ENCODE measurements at places on chromosomes 2 and 18. TPM values are rescaled to one million over a fixed set of nuclear protein-coding genes. Genes with fewer than 3 reads are reported as not detected.

GCG gene
- total RNA-seq: not detected

ZNF519 gene
- 3.8 TPM for total RNA-seq

GAL3ST2 gene
- total RNA-seq: not detected

ATP8B1 gene
- 21.9 TPM for total RNA-seq

DSG1 gene
- total RNA-seq: not detected

GPR155 gene
- 36.3 TPM for total RNA-seq

TRAF3IP1 gene
- 23.7 TPM for total RNA-seq

FAM117B gene
- 3.4 TPM for total RNA-seq

CNGA3 gene
- 13.7 TPM for total RNA-seq

TMEFF2 gene
- 0.58 TPM for total RNA-seq

GRCh38 chr2:135662088-135662487 lies 79.6 kb upstream of the UBXN4 start:
- DNase-seq: no peak

GRCh38 chr2:176729706-176730569 lies 460.7 kb downstream of the MTX2 start:
- no peak for DNase-seq

DNA sequence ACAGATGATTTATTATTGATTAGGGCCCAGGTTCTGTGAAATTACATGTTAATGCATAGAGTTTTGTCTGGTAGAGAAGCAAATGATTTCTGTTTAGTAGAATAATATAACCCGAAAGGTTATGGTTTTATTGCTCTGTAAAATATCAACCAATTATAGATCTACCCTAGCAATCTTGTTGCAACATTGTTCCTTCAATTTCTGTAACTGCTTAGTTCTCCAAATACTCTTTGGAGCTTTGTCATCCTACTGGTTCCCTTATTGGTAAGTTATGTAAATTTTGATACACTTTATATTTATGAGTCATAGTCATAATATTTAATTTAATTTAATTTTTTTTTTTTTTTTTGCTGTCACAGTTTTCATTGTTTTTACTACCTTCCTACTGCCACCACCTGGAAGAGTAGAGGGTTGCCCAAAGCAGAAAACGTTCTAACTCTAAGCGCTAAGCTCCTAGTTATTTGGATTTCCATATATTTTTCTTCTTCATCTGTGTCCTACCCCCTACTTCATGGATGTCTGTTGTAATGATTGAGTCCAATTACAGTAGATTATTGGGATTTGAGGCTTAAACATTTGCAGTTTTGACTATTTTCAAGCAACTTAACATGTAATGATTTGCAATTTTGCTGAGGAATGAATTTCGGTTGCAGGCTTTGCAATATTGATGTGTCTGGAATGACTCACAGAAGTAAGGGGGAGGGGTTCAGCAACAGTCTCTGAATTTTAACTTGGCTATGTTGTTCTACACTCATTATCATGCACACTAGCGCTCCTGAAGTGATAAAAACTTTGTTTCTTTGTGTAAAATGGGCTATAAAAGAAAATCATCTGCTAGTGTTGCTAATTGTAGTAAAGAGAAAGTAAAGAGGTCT lies 51.1 kb downstream of the NABP1 start:
- DNase-seq: no peak

DNA sequence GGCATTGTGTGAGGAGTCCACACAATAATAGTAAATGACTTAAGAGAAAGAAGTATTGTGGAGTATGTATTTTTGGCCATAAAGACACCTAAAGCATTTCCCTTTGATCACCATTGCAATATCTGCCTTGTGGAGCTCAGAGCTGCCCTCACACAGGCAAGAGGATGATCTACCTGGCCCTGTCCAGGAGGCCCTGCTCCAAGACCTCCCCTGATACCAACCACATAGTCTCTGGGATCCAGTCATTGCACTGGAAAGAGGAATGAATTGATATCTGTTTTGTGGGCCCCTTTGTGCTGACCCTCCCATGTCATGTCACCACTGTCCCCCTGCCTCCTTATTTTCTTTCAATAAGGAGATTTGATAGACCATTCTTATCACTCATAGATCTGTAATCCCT lies 430.6 kb upstream of the TNP1 start:
- DNase-seq: peak; percentile 64

GRCh38 chr2:161416708-161417437 lies 776 bp downstream of the TBR1 start:
- no peak for DNase-seq

DNA sequence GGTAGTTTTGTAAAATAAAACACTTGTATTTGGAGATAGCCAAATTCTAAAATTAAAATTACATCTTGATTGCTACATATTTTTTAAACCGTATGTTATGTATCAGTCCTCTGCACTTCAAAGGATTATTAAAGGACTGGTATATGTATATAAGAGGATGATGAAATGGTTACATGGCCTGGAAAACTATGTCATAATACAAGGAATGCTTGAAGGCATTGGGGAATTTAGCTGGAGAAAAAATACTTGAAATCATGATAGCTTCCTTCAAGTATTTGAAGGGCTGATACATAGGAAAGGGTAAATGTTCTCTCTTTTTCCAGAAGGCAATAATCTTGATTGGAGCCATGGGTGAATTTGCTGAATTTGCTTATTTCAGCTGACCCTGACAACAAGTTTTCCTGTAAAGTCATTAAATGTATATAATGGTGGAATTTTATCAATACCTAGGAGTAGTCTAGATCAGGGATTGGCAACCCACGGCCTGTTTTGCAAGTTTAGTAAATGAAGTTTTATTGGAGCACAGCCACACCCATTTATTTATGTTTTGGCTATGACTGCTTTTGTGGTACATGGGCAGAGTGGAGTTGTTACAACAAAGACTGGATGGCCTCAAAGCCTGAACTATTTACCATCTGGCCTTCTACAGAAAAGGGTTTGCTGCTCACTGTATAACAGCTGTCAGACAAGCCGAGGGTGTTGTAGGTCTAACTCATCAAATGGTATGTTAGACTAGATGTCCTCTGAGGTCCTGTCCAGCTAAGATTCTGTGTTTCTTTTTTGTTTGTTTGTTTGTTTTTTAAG lies 34.4 kb downstream of the ACYP2 start:
- no peak for DNase-seq

GRCh38 chr2:46136953-46137352 lies 160.3 kb upstream of the EPAS1 start:
- no peak for DNase-seq

DNA sequence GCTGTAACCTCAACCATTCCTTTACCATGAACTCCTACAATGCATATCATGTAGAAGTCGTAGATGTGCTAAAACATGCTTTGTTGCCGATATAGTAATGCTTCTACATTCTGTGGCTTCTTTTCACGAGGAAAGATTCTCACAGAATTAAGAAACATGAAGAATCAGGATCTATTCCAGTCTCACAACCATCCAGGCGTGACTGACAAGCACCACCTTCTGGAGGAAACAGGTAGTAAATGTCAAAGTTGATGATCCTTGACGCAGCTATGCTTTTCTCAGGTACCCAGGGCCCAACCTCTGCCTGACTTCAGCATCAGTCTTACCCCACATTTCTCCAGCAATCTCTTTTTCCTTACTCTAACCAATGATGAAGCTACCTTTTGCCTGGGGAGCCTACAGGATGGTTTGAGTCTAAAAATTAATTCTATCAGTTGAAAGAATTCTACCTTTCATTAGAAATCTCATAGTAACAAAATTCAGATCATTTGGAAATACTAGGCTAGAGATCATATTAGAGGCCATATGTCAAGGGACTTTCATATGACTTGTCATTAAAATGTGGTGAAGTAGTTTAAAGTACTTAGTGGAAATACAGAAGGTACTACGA lies 123.3 kb upstream of the RND3 start:
- no peak for DNase-seq

GRCh38 chr18:56165601-56166355 lies 472.6 kb downstream of the TXNL1 start:
- DNase-seq: no peak

DNA sequence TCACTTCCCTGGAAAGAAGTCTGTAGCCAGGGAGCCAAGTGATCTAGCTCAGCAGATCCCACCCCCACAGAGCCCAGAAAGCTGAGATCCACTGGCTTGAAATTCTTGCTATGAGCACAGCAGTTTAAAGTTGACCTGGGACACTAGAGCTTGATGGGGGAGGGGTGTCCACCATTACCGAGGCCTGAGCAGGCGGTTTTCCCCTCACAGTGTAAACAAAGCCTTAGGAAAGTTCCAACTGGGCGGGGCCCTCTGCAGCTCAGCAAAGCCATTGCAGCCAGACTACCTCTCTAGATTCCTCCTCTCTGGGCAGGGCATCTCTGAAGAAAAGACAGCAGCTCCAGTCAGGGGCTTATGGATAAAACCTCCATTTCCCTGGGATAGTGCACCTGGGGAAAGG lies 887.2 kb upstream of the LRATD1 start:
- no peak for DNase-seq

- DNase-seq: no peak
These were observed 3.2 kb downstream of the RAB3GAP1 start for GRCh38 chr2:135055182-135055786.

GRCh38 chr2:189685540-189686229 lies 11.2 kb downstream of the ANKAR start:
- no peak for DNase-seq

DNA sequence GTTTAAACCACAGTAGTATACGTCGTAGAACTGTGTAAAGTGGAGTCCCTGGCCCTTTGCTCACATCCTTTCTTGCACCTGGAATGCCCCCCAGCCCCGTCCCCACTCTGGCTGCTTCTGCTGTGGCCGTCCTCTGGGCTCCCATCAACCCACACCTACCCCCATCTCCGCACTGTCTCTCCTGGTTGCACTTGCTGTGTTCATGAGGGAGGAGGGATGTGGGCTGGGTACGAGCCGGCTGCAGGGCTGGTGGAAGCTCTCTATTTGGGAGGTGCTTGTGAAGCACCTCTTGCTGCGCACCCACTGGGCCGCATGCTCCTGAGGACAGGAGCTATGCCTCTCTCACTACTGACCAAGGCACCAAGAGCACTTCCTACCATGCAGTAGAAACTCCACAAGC lies 5.1 kb downstream of the OR6B3 start:
- no peak for DNase-seq

DNA sequence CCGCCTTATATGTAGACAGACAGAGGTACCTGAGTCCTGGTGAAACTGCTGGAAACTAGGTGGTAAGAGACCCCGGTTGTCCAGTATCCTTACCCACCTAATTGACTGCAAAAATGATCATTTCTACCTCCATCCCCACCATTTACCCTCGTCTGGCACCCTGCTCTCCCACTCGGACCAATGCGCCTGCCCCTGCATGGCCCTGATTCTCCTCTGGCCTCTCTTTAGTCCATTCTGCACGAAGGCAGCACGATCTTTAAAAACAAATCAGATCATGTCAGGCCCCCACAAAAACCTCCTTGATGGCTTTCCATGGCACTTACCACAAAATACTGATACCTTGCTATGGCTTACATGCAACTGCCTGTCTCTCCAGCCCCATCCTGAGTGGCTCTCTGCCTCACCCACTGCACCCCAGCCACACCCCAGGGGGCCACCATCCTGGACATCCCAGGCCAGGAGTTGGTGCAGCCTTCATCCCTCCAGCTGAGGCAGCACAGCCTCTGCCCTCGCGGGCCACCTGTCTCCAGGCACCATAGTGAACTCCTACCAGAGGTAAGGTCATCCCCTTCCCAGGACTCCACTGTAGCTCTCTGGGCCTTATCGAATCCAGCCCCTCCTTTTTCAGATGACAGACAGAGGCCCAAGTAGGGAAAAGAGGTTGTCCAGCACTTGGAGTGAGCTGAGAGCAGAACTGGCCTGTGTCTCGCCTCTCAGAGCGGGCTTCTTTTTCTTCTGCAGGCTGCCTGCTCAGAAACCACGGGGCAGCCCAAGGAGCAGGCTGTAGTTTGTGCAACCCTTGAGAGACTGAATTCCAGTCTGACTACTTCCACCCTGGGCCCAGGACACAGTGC lies 12.3 kb upstream of the CIB4 start:
- DNase-seq: no peak

GRCh38 chr2:143934626-143935481 lies 585.1 kb downstream of the ZEB2 start:
- DNase-seq: no peak

GRCh38 chr2:18435426-18436037 lies 124.9 kb downstream of the RDH14 start:
- DNase-seq: no peak

DNA sequence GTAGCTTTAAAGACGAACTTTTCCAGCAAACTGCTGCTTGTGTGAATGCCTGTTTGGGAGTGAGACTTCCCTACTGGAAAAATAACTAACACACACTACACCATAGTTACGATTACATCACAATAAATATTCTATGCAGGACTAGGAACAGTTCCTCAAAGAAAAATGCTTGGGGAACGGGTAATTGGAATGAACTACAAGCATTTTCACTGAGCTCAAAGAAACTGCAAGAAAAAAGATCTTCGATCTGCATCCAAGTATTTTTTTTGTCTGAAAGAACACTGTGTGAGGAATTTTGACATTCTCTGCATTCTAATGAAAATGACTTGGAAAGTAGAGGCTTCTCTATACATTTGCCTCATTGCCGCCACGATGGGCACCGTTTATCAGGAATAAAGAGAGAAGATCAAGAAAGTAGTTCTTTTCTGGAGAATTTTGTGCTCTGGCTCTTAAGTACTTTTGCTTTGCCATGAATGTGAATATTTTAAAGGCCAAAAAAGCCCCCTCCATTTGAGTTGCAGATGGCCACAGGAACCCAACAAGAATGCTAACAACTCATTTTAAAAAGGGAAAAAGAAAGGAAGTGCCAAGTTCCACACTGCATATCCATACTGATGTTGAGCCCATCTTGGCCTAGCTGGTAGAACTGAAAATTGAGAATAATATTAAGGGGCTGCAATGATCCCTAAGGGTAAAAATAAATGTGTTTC lies 13.6 kb downstream of the LYPD1 start:
- no peak for DNase-seq

DNA sequence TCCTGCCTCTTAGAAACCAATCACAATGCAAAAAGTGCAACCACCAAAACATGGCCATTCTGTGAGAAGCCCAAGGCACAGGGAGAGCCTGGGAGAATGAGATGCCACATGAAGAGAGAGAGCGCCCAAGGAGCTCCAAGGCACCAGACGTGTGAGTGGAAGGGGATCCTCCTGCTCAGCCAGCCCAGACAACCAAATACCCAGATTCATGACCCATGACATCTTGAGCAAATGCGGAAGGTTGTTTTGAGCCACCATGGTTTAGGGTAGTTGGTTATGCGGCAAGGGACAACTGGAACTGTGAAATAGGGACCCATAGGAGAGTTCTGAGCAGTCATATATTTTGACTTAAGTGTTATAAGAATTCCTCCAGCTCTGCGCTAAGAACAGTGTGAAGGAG lies 7.0 kb downstream of the AFF3 start:
- no peak for DNase-seq

GRCh38 chr2:100964681-100965169 lies 37.4 kb upstream of the RPL31 start:
- DNase-seq: no peak
